ENCODE measurements at places on chromosomes 3 and 15.

DNA sequence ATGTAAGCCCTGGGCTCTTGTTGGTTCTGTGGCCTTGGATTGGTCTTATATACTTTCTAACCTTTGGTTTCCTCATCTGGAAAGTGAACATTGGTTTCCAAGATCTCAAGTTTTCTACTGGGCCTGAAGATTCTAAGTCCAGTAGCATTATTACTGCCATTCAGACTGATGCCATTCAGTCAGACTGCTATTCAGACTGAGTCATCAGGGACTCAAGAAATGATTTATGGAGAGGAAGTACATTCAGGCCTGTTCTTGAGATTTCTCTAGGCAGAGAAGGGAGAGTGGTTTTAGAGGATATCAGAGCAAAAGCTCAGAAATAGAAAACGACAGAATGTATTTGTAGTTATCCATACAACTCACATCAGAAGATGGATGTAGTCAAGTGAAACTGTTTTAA lies 557.2 kb downstream of the NR2F2 start:
- no peak for DNase-seq

- DNase-seq, result no peak
These were observed at the start of gene NUP210 for GRCh38 chr3:13420045-13420830. Gene NUP210, minus strand, starts transcription at chr3:13420322. Its CDS starts 96 bp downstream, at chr3:13420226.

GRCh38 chr3:72818905-72819304 lies 29.3 kb downstream of the SHQ1 start:
- DNase-seq, result no peak

- DNase-seq, result no peak
These were observed 552.5 kb upstream of the NECTIN3 start for GRCh38 chr3:110519071-110519470.

DNA sequence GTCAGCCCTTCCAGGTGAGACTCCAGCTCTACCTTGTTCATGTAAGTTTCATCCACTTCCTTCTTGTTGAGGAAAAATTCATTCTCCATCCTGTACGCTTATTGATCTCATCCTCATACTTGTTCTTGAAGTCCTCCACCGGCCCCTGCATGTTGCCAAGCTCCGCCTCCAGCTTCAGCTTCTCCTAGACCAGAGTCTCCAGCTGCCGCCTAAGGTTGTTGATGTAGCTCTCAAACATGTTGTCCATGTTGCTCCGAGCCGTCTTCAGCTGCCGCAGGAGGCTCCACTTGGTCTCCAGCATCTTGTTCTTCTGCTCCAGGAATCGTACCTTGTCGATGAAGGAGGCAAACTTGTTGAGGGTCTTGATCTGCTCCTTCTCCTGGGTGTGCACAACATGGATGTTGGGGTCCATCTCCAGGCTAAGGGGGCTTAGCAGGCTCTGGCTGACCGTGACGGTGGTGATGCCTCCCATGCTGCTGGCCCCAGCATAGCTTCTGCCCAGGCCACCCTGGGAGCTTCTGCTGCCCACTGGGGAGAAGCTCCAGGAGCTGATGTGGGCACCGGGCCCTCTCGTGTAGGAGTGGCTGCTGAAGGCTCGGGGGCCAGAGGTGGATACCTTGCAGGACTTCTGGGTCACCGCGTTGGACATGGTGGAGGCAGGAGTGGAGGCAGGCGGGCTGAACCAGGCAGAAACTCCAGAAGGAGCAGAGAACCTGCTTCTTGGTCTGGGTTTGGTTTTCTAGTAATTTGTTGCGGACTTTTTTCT lies 422.6 kb upstream of the ARPP21 start:
- no peak for DNase-seq

- DNase-seq, result no peak
These were observed 600.2 kb upstream of the GRM7 start for GRCh38 chr3:6260551-6261191.

- no peak for DNase-seq
These were observed 64.4 kb downstream of the SLMAP start for GRCh38 chr3:57820479-57820878.

DNA sequence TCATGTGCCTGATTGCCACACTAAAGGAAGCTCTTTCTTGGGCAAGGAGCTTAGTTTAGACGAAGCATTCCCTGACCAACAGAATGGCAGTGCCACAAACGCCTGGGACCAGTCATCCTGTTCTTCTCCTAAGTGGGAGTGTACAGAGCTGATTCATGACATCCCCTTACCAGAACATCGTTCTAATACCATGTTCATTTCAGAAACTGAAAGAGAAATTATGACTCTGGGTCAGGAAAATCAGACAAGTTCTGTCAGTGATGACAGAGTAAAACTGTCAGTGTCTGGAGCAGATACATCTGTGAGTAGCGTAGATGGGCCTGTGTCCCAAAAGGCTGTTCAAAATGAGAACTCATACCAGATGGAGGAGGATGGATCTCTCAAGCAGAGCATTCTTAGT lies 18.4 kb downstream of the SENP5 start:
- no peak for DNase-seq

DNA sequence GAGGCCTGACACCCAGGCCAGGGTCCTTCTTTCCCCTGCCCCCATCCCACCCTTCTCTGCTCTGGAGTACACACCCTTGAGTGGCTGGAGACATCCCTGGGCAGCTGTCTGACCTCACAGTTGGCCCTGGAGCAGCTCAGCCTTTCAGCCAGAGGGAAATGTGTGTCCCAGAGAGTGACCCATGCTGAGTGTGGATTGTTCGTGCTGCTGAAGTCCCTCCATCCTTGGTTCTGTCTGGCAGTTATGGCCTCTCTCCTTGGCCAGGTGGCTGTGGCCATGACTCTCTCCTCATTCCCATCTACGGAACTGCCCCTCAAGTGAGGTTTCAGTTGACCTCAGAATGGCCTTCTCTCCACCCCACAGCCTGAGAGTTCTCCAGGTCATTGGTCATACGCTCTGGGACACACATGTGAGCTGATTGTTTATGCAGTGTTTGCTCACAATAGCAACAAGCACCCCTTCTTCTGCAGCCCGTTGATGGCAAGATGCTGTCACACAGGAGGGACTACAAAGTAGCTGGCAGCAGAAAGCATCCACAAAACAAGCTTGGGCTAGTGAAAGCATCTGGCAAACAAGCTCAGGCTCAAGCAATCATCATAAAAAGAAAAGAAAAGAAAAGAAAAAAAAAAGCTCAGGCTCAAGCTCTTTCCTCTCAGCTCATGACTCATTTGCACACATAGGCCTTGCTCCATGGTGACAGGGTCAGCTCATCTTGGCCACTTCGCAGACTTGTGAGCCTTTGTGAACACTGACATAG lies 55.3 kb upstream of the ITGA11 start:
- no peak for DNase-seq

- DNase-seq, result no peak
These were observed 341.7 kb downstream of the PYDC2 start for GRCh38 chr3:191802671-191803070.

GRCh38 chr3:72618739-72619138 lies 229.5 kb downstream of the SHQ1 start:
- no peak for DNase-seq

- no peak for DNase-seq
These were observed 25.8 kb upstream of the ANXA2 start for GRCh38 chr15:60423537-60423936.

- DNase-seq, result no peak
These were observed 23.0 kb upstream of the DNAJC13 start for GRCh38 chr3:132394320-132394719.

DNA sequence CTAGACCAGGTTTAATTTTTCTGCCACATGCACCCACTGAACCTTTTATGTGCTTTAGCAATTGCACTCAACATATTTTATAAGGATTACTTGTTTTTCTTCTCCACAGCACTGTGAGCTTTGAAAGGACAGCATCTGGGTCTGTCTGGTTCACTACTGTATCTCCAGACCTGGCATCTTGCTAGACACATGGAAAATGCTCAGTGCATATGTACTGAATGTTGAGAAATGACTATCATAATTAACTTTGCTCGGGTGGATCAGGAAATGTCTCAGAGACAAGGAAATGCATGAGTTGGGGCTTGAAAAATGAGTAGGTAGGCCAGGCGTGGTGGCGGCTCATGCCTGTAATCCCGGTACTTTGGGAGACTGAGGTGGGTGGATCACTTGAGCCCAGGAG lies 40.2 kb downstream of the DOCK3 start:
- DNase-seq, result no peak

DNA sequence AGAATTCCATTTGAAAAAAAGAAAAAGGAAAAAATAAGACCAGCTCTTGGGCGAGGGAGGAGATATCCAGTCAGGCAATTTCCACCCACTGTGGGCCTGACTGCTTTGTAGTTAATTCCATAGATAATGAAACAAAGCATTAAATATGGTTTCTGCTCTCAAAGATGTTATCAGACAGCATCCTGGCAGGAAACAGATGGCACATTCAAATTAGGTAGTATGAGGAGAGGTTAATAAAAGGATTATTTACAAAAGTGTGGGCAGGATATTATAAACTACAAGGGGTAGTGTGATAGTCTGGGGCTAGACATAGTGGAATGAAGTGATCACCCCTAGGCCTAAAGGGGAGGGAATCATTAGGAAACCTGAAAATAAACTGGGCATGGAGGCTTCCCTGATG lies 193.2 kb downstream of the CLSTN2 start:
- DNase-seq, result no peak

DNA sequence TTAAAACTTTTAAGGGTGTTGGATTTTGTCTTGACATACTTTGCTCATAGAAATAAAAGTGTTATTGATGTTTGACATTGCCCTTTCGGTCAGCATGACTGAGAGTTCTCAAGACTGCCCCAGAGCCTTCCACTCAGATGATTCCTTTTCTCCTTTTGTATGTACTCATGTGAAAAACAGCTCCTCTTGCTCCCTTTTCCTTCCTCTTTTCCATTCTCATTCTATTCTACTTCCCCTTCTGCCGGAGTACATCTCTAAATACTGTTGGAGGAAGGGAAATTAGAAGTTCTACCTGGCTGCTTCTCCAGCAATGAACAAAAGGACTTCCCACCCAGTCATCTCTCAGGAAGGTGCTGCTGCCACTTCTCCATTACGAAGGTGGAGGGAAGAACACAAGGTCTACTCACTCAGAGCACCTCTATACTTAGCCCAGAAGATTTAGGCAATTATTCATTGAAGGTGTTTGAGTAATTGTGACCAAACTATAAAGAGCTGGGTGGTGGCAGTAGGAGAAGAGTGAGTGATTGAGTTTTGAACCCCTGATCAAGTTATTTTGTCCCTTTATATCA lies 163.8 kb upstream of the MBNL1 start:
- DNase-seq, result no peak

DNA sequence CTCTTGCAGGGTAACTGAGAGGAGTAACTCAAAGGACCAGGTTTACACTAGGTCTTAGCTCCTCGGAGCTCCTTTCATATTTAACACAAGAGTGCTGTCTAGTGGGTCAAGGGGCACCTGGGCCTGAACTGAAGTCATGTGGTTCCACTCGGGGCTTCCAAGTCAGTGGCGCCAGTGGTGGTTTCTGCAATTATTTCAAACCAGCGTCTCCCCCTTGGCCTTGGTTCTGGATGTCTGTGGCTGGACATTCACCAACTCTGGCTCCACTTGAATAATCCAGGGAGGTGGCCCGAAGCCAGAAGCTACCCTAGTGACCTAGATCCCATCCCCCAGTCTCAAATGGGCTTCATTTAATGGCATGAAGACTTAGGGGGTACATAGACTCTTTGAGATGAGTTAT lies 144.3 kb upstream of the ADAMTS9 start:
- DNase-seq, result no peak

DNA sequence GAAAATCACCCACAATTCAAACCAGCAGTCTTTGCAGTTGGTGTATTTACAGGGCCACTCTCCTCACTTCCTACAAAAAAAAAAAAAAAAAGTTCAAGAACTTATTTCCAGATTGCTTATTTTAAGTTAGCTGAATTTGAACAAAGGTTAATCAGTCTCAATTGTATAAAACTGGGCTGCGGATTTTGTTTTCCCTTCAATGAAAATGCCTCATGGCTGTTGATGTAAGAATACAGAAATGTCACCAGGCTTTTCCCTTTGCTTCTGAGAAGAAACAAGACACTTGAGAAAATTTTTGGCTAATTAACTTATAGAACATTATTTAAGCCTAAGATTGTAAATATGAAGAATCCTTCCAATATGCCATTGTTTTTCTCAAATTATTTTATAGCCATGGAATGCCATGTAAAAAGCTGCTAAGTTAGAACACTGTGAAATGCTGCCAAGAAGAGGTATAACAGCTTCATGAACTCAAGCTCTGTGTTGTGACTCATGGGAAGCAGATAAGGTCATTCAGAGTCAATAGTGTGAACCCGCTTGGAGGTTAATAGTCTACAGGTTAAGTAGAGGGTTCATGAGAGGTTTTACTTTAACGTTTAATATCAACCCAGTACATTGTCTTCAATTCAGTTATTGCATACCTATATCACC lies 84.3 kb upstream of the ABI3BP start:
- no peak for DNase-seq

Measured in ovary (tissue), 10 donors.